ENCODE measurements at places on chromosomes 6 and 20. TPM values are rescaled to one million over a fixed set of nuclear protein-coding genes. Genes with fewer than 3 reads are reported as not detected.

The STX7 gene
- 54.1 TPM for total RNA-seq

The LY6G6F gene
- not detected for total RNA-seq

The NDUFAF5 gene
- 22.9 TPM for total RNA-seq

The METTL24 gene
- not detected for total RNA-seq

The RRAGD gene
- 0.95 TPM for total RNA-seq

The PSORS1C1 gene
- 2.4 TPM for total RNA-seq

The RANBP9 gene
- total RNA-seq = 23.1 TPM

The GPR6 gene
- not detected for total RNA-seq

The FAM229B gene
- 9.4 TPM for total RNA-seq
